Fibroblast of skin of back (primary cell): ENCODE measurements at places on chromosomes 5 and 9.

DNA sequence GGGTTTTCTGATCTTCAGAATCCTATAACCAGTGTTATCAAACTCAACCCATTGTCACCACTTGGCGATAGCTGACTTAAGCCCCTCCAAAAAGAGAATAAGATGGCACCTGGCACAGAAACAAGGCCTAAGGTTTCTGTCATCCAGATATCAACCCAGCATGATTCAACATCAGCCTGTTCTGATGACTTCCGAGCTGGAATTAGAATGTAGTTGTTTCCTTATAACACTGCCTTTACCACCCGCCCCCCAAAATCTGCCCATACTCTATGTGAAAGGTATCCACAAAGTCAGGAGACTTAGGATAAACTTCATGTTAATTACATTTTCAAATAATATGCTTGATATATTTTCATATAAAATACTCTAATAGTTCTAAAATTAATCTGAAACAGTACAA, 5.2 kb downstream of the KLF9 start:
- DNase-seq, result no peak

DNA sequence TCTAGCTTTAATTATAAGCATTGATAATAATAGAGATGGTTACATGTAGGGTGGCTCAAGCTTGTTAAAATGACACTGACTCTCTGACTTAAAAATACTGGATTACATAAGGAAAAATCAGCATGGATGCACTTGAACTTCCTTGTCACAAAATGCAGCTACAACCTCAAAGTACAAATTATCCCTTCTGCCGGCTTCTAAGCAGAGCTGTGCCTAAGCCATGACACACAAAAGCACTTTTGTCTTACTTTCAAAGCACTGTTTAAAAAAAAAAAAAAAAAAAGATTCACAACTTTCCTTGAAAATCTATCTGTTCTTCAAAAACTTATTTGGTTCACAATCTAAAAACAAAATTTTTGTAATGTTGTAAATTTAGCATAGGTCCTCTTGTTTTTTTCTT, 36.4 kb upstream of the ZFAND5 start:
- DNase-seq, result no peak

GRCh38 chr9:89797255-89797654, 192.4 kb downstream of the GADD45G start:
- DNase-seq, result no peak

- DNase-seq, result no peak
Observed at GRCh38 chr5:67971971-67972821, 243.4 kb upstream of the PIK3R1 start.

DNA sequence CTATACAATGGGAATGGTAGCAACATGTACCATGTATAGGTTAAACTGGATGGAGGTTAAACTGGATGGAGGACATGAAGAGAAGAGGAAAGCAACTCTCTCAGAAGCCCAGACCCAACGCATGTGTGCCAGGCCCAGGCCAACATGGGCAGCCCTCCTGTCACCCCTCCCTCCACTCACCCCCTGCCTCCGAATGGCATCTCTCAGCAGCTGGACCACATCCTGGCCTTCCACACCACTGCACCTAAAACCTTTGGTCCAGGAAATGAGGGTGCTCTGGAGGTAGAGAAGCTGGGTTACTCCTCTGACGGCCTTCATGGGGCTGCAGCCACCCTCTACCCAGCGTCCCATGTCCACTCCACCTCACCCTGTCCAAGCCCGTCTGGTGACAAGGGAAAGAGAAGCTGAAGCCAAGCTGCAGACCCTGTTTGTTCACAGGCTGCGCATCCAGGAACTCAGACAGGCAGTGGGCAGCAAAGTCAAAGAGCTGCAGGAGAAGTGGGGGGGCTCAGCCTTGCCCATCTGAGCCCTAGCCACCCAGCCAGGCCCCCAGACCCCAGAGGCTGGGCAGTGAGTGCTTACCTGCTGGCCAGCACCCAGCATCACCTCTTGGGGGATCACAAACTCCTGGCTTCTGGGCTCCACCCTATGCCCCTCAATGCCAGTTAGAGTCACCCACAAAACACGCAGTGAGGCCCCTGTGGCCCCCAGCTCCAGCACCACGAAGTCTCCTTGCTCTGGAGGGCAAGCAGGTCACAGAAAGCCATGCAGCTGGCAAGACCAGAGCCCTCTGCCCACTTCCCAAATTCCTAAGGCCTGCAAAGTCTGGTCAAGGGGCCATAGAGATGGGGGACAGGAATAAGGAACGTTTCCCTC, 8.5 kb downstream of the HK3 start:
- DNase-seq, result no peak

GRCh38 chr5:68953231-68953874, 140.5 kb upstream of the SLC30A5 start:
- DNase-seq, result no peak

DNA sequence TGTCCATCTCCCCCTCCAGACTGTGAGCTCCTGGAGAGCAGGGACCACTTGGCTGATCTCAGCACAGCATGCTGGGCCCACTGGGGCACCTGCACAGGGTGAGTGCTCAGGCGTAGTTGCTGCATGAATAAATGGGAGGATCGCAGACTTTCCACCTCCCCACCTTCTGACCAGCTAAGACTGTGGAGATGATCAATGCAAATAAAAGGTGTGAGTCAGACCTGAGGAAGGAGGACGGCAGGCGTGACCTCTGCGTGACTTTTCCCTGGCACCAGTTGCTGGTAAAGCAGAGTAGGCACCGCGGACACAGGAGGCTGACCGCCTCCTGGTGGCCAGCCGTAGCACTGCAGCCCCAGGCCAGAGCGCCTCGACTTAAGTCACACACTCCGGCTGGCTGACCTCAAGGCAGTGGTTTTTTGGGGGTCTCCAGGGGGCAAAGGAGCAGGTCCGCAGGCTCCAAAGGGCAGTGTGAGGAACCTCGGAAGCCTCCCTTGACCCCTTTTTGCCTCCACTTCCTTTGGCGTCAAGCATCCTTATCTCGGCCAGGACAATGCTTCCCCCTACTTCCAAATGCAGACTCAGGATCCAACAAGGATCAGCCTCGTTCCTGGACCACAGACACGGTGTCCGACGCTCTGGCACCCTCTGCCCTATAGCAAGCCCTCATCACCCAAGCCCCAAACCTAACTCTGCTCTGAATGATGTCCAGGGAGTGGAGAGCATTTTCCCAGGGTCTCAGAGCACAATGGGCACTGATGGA, 12.7 kb upstream of the TDRD7 start:
- peak; percentile 40 for DNase-seq

DNA sequence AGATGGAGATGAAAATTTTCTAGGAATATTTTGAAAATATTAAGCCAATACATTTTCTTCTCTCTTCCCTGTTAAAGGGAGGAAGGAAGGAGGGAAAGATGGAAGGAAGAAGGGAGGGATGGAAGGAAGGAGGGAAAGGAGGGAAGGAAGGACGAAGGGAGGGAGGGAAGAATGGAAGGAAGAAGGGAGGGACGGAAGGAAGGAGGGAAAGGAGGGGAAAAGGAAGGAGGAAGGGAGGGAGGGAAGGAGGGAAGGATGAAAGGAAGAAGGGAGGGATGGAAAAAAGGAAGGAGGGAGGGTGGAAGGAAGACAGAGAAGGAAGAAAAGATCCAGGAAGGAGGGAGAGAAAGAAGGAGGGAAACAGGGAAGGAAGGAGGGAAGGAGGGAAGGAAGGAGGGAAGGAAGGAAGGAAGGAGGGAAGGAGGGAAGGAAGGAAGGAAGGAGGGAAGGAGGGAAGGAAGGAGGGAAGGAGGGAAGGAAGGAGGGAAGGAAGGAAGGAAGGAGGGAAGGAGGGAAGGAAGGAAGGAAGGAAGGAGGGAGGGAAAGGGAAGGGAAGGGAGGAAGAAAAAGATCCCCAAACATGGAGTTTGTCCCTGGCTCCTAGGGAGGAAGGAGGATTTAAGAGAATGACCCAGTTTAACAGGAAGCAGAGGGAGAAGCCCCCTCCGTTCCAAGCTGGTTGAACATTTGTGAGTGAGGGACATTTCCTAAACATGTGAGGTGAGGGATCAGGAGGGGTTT, 70.3 kb upstream of the NEURL1B start:
- DNase-seq, result no peak

DNA sequence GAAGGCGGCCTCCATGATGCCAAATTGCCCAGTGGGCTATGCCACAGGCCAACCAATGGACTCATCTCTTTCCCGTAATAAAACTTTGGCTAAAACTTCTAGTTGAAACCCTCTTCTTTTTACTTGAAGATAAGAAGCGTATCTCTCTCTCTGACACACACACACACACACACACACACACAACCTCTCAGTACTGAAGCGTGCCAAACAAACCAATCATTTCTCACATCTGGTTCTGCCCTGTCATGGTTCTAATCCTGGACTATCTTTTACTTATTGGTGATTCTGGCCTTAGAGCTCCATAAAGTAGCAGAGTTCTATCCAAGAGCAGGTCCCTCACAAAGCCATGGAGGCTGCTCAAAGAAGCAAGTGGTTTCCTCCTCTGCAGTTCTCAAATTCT, 64.6 kb downstream of the PTCH1 start:
- no peak for DNase-seq

GRCh38 chr5:67253911-67254310, 57.3 kb upstream of the CD180 start:
- DNase-seq, result no peak

- DNase-seq, result no peak
Observed at GRCh38 chr5:99817796-99818195, 717.4 kb upstream of the FAM174A start.

GRCh38 chr9:4301971-4302427, 2.1 kb upstream of the GLIS3 start:
- DNase-seq, result peak; percentile 96

- no peak for DNase-seq
Observed at GRCh38 chr5:124707520-124707919, 38.9 kb downstream of the ZNF608 start.

- no peak for DNase-seq
Observed at GRCh38 chr9:132575811-132576210, 6.6 kb upstream of the BARHL1 start.

- DNase-seq, result no peak
Observed at GRCh38 chr9:135976944-135977343, 15.8 kb upstream of the UBAC1 start.

DNA sequence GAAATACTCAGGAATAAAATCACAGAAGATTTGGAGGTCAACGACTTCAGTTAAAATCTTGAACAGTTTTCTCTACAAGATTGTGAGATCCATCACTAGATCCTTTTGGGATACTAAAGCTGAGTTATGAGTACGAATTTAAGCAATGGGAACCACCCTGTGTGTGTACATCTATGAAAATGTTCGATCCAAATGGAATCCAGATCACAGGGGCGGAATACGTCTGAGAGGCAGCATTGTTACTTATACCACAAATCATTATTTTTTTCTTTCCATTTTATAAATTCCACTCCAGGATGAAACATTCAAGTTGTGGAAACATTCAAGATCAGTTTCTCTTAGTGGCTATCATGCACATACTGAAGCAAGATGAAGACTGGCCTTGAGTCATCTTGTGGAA, 239.3 kb upstream of the PAPPA start:
- DNase-seq, result no peak

DNA sequence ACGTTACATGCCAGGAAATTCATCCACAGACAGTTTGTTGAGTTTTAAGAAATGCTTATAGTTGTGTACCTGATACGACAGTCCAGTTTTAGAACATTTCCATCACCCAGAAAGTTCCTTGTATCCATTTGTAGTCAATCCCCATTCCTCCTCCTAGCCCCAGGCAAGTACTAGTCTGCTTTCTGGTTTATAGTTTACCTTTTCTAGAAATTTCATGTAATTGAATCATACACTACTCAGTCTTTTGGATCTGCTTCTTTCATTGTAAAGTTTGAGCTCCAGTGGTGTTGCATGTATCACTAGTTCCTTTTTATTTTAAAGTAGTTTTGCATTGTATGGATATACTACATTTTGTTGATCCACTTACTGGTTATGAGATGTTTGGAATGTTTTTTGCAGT, 291.2 kb downstream of the AOPEP start:
- DNase-seq, result no peak

DNA sequence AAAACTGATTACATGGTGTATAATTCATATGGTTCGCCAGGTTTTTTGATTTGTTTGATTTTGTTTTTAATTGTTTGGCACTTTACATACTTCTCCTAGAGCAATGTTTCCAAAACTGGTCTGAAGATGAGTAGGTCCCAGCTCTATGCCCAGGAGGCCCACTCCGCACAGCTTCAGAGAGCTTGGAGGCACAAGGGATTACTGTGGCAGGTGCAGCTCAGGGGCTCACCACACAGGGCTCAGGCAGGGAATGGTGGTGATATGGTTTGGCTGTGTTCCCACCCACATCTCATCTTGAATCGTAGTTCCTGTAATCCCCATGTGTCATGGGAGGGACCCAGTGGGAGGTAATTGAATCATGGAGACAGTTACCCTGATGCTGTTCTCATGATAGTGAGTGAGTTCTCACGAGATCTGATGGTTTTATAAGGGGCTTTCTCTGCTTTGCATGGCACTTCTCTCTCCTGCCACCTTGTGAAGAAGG, 296.6 kb downstream of the MED10 start:
- DNase-seq, result no peak

DNA sequence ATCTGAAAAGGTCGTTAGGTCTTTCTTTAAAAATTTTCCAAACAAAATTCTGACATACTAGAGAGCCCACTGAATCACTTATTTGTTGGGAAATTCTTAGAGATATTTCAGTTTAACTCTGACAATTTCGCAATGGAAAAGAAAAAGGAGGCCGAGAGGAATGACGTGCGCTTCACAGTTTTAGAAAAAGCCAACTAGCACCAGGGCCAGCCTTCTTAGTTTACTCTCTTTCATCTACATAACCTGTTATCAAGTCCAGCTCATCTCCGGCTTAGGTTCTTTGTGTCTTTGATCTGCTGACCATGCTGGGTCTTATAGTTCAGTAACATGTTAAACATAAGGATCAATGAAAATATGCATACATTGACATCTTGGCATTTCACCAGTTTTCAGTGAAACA, 201.7 kb upstream of the TAS2R1 start:
- DNase-seq, result no peak

- DNase-seq, result no peak
Observed at GRCh38 chr9:98943682-98944056, at the start of gene COL15A1. TSS of gene COL15A1 (plus strand) at chr9:98943907. CDS start at chr9:98944062, 155 bp downstream.

DNA sequence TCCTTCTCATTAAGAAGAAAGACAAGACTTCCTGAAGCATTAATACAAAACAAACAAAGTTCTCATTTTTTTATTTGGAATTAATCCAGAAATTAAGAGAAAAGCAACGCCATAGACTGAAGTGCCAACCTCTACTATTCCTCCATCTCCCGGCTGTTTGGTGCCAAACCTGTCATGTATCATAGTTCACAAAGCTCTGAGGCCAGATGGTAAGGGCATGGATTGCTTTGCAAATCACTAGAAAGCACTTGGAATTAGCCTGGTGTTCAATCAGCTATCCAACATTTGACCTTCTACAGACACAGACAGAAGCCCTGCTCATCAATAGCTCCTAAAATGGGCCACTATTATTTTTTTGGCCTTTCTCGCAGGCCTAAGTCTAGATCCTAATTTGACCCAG, 33.8 kb downstream of the HTR1A start:
- no peak for DNase-seq

- peak; percentile 9 for DNase-seq
Observed at GRCh38 chr5:151961557-151961956, 36.9 kb upstream of the GLRA1 start.
